ENCODE measurements at places on chromosomes 2 and 18.

DNA sequence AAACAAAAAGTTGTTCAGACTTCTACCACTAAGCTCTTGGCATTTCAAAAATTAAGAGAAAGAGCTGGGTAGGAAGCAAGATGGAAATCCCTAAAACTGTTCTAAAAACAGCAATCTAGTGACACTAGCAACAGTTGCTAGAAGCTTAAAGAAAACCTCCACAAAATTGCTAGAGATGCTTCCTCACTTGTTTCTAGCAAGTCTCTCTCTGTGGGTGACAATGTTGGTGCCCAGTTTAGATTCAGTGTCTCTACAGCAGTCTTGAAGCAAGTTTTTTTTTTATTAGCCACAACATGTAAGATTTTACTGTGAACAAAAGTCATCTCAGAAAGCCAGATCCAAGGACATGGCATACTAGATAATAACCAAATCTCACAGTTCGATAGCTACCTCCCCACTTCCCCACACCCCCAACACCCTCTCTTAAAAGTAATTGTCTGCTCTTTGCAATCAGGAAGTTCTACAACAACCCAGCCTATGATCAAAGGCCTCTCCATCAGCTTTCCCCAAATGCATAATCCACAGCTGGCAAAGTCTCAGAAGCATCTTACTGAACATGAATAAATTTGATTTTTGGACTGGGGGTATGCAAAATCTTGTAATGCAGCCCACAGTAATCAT lies 70.0 kb downstream of the ANKRD44 start:
- no peak for DNase-seq

- DNase-seq = no peak
These were observed 34.8 kb upstream of the HNMT start for GRCh38 chr2:137929519-137929916.

DNA sequence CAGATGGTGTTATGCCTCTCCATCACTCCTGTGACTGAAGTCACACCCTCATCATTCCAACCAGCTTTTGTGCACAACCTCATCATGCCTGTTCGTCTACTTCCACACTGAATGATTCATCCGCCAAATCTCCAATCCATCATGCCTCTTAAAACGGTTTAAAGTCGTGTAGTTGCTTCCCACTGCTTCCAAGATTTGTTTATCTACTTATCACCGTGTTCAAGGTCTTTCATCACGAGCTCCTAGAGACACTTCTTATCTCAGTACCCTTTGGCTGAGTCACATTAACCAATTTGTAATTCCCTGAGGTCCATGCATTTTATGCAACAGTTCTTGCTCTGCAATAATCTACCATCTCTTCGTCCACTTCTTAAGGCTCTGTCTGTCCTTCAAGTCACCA lies 592.3 kb upstream of the ID2 start:
- no peak for DNase-seq

DNA sequence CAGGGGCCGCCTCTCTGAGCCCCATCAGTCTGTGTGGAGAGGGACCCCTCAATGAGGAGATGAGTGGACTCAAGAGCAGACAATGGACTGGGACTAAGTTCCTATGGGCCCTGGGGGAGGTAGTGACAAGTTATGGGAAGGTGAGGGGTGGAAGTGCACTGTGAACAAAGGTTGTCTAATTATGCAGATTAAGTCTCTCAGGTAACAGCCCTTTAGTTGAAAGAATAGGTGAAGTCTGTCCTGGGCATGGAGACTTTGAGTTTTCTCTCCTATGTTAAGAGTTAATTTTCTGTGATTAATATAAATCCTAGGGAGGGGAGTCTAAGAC lies 243.8 kb downstream of the FAM210A start:
- no peak for DNase-seq

DNA sequence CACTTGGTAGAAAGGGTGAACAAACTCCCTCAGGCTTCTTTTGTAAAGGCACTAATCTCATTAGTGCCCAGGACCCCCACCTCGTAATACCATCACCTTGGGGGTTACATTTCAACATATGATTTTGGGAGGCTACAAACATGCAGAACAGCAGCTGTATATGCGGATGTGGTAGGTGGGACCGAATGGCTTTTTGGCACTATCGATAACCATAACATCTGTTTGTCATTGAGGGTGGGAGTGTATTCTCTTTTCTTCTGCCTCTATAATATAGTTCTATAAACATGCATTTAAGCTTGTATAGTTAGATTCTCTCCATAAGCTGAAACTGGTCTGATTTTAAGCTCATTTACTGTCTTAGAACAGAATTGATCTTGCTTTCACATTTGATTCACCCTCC lies 239.1 kb upstream of the BOD1L2 start:
- DNase-seq = no peak

GRCh38 chr2:99554238-99554637 lies 64.4 kb upstream of the REV1 start:
- DNase-seq = no peak

- DNase-seq = no peak
These were observed 41.0 kb downstream of the TMEM87B start for GRCh38 chr2:112096098-112096497.

- no peak for DNase-seq
These were observed 25.4 kb downstream of the SPP2 start for GRCh38 chr2:234075947-234076346.

GRCh38 chr2:225841314-225841713 lies 441.8 kb downstream of the NYAP2 start:
- no peak for DNase-seq

- DNase-seq = no peak
These were observed 101.4 kb downstream of the TNS1 start for GRCh38 chr2:217901400-217901799.

- no peak for DNase-seq
These were observed 36.1 kb upstream of the NDUFV2 start for GRCh38 chr18:9066358-9066757.

GRCh38 chr18:24923138-24923537 lies 428.8 kb downstream of the ZNF521 start:
- DNase-seq = no peak

- no peak for DNase-seq
These were observed 80.4 kb upstream of the RND3 start for GRCh38 chr2:150567771-150568301.

DNA sequence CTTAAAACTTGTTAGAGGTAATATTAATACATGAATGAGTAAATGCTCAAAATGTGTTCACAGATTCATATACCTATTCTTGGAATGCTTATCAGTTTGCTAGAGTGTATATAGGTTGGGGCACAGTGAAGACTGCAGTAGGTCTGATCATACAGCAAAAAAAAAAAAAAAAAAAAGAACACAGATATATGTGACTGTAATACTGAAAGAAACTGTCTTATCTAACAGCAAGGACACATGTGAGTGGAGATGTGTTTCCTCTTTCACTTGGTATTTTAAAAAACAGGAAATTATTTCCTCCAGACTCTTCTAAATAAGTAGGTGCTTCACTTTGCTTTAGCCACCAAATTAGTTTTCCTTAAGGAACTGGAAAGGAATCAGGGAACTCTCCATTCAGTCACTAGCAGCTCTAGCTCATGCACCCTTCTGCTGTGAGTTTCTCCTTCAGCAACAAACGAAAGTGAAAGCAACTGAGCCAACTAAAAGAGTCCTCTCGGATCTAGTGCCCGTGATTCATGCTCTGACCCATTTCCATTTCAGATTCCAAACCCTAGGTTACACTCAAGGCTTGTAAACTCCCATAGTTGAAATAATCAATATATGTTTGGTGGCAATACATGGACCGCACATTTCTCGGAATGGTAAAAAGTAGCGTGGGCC lies 98.5 kb downstream of the DSEL start:
- no peak for DNase-seq

DNA sequence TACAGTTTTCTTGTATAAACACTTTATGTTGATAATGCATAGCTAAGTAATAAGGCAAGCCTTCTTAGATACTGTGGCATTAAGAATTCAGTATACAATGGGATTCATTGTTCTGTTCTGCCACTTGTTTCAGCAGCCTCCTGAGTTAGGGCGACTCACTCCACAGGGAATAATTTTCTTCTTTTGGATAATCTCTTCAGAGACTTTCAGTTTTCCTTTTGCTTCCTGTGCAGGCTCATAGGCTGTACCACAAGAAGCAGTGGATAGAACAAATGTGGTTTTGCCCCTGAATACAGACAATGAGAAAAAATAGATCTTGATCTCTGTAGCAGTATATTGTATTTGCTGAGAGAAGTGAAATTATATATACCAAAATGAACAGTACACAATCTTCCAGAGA lies 298.0 kb downstream of the ZNF407 start:
- no peak for DNase-seq

GRCh38 chr2:69375494-69376353 lies 11.3 kb downstream of the GFPT1 start:
- no peak for DNase-seq

- DNase-seq = no peak
These were observed 3.8 kb upstream of the RPS7 start for GRCh38 chr2:3571284-3571683.

- no peak for DNase-seq
These were observed 156.8 kb upstream of the RBMS1 start for GRCh38 chr2:160650196-160651118.

- no peak for DNase-seq
These were observed 254.4 kb downstream of the ERBB4 start for GRCh38 chr2:212284166-212284565.

All from DMS79 treated with DMSO at 0.1 percent for 48 hours (cell line).